ENCODE measurements at places on chromosomes 6 and 20.

DNA sequence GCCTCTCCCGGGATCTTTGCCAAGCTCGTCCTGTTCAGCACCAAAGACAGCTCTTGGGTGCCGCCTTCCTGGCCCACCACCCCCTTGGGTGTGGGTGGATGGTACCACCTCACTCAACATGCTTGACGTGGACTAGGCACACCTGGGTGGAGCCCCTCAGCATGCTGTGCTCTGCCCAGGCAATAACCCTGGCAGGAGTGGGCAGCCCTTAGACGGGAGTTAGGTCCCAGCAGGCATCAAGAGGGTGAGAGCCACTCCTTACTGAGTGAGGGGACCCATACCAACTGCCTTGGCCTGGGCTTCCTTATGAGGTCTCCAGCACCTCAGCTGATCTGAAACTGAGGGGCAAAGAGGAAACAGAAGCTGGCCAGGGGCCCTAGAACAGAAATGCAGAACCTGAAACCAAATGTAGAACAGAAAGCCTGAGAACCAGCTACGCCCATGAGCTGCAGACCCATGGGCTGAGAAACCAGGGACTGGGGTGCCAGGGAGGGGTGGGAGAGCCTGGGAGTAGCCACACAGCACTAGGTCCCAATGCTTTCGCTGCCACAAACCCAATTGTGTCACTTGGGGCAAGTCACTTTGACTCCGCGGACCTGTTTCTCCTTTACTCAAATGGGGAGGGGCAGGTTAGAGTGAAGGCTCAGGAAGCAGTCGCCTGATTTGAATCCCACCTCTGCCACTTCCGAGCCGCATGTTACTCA, 2.0 kb downstream of the FGD2 start:
- no peak for DNase-seq

DNA sequence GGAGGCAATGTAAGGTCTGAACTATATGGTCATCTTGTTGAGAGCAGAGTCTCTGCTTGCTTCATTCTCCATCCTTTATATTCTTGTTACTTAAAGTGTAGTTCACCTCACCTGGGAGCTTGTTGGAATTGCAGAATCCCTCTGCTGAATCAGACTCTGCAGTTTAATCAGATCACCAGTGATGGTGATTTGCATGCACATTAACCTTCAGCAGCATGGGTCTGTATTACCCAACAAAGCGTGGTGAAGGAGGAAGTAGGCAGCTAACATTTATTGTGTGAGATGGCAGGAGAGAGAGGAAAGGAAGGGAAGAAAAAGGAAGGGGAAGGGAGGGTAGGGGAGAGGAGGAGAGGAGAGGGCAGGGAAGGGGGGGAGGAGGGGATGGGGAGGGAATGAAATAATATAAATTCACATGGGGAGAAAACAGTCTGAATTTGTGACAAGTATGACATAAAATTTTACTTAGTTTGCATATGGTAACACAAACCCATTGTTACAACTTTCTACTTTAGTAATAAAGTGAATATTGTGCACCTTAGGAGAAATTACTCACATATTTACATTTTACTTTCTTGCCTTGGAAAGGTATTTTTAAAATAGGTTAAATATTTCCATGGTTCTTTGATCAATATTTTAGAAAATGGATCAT, 740.7 kb downstream of the DHX35 start:
- DNase-seq = no peak

GRCh38 chr20:51487565-51488268, 54.8 kb downstream of the NFATC2 start:
- DNase-seq = no peak

DNA sequence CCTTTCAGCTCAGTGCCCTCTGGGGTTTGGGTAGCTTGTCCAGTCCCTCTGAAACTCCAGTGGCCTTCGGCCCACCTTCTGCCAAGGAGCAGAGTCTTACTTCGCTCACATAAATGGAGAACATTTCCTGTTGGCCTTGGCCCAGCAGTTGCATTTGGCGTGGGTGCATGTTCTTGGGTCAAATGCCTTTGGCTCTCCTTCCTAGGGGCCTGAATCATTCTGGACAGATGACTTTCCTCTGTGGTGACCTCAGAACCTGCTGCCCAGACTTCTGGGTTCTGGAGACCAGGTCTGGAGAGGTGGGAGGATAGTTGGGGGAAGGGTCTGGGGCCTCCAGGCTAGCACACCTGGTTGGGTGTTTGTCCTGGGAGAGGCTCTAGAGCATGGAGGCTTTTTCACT, 29.3 kb downstream of the BCAS4 start:
- DNase-seq = no peak

DNA sequence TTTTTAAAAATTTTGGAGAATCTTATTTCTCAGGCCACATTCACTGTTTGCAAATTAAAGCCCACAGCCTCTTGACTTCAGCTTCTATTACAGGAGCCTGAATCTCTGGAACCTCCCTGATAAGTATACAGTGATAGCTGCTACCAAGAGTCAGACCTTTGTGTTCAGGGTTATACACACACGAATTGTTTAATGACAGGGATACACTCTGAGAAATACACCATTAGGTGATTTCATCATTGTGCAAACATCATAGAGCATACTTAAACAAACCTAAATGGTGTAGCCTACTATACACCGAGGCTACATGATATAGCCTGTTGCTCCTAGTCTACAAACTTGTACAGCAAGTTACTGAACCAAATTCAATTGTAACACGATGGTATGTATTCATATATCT, 473.9 kb downstream of the PKHD1 start:
- DNase-seq = no peak

GRCh38 chr6:123925350-123925749, 121.7 kb downstream of the NKAIN2 start:
- DNase-seq = peak; percentile 25

GRCh38 chr20:10982692-10983091, 308.9 kb upstream of the JAG1 start:
- no peak for DNase-seq

DNA sequence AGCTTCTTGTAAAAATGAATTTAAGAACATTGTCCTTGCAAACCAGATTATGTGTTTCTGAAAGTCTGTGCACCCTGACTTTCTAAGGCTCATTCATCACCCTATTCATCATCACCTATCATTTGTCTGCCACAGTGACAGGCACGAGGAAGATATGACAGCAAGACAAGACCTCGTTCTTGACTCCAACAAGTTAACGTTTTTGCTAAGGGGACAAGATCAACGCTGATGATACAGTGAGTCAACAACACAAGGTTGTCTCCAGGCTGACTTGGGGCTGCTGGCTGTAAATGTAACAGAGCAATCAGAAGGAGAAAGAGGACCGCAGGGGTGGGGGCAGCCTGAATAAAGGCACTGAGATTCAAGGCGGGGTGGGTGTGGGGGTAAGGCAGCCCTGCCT, 94.2 kb downstream of the FOXC1 start:
- no peak for DNase-seq

GRCh38 chr6:153117986-153118879, 12.8 kb downstream of the RGS17 start:
- no peak for DNase-seq

DNA sequence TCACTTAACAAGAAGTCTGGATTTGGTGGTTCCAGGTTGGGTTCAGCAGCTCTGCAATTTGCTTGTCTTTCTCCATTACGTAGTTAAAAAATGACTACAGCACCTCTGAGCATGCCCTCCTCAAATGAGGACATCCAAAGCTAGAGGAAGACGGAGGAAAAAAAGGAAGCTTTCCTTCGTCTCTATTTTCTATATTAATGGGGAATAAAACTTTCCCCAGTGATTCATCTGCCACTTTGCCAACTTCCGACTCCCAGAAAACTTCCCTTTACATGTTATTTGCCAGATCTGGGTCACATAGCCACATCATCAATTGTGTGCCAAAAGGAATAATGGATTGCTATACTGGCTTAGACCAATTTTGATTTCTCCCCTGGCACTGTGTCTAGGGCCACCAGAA, 69.5 kb downstream of the ZFAND3 start:
- DNase-seq = no peak

DNA sequence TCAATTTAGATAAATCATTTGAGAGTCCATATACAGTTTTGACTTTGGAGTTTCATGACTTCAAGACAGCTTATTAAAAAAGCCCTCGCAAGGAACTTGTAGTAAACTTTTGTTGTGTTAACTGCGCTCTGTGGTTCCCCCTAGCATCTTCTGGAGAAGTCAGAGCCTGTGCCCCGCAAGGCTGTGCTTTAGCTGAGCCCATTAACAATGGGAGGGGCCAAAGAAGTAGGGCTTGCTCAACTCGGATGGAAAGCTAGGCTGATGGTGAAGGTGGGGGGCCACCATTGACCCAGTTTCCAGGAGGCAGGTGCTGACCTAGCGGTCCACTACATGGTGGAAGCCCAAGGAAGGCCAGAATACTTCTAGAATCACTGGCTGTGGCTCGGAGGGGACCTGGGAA, 29.3 kb upstream of the OVOL2 start:
- no peak for DNase-seq

GRCh38 chr6:118502169-118502568, 45.9 kb upstream of the PLN start:
- DNase-seq = no peak

GRCh38 chr20:57043091-57043490, 223.3 kb downstream of the BMP7 start:
- no peak for DNase-seq

GRCh38 chr6:9982215-9982614, 432.7 kb downstream of the TFAP2A start:
- no peak for DNase-seq

GRCh38 chr20:20843982-20844381, 131.5 kb upstream of the RALGAPA2 start:
- DNase-seq = no peak

DNA sequence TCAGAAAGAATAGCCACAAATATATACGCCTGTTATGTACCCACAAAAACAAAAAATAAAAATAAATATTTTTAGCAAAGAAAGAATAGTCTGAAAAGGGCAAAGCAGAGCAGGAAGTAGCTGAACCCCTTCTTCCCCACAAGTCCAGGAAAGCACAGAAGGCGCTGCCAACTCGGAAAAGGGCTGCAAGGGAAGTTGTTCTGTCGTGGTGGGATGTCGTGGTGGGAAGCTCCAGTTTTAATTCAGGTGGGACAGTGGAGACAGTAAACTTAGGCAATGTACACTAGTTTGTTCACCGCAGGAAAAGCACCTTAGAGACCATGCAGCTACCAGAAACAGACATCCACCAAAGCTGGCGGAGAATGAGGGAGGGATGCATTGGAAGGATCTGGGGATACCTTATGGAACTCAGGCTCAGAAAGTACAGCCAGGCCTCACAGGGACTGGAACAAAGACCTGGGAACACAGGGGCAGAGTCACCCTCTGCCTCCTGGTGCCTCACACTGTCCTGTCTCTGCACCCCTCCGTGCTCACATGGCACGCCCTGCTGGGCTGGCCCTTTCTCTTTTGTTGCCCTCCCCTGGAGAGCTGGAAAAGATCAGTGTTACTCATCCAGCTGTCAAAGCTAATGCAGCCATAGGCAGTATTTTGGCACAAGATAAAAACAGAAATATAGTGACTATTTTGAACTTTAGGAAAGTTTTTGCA, 3.3 kb upstream of the APMAP start:
- peak; percentile 17 for DNase-seq
